Upper lobe of left lung (tissue), 6 donors: ENCODE measurements at places on chromosomes 2 and 18. TPM values are rescaled to one million over a fixed set of nuclear protein-coding genes. Genes with fewer than 3 reads are reported as not detected.

DNA sequence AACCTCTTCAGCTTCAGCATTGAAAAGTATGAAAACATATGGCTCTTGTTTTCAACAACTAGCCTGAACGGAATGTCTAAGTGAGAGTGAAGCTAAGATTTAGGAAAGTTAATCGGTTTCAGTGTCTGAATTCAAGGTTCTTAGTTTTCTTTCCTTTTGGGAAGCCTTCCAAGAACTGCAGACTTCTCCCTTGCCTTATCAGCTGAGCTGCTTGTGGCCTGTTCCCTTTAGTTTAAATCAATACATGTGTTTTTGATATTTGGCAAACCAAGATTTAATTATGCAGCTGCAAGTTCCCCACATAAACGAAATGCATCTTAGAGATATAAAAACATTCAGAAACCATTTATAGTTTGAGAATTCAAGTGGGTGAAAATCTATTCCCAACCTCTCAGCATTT is 274.3 kb upstream of the NRP2 start:
- no peaks in the 10 kb centered on the region for H3K4me1 ChIP-seq
- no peaks in the 10 kb centered on the region for H3K27me3 ChIP-seq
- no peak overlapping the region for H3K4me3 ChIP-seq
- H3K27ac ChIP-seq, result no peak overlapping the region
- H3K36me3 ChIP-seq, result no peaks in the 10 kb centered on the region

GRCh38 chr2:181462033-181462432 is 4.8 kb downstream of the ITGA4 start:
- H3K27me3 ChIP-seq, result no peaks in the 10 kb centered on the region
- peaks cover 11% of the 10 kb centered on the region for H3K4me1 ChIP-seq
- peak overlapping the region; percentile 20 for H3K27ac ChIP-seq
- DNase-seq, result no peak
- no peak overlapping the region for H3K4me3 ChIP-seq
- no peaks in the 10 kb centered on the region for H3K36me3 ChIP-seq

The IL36RN gene
- not detected for total RNA-seq

The ASXL3 gene
- 1.4 TPM for total RNA-seq
